D341Med (cell line): ENCODE measurements at places on chromosomes 12 and 14.
A peak's percentile ranks its signal among the peaks of the same experiment; 100 is the strongest.

GRCh38 chr14:55731881-55732498, 152.0 kb downstream of the KTN1 start:
- peak; percentile 53 for DNase-seq

DNA sequence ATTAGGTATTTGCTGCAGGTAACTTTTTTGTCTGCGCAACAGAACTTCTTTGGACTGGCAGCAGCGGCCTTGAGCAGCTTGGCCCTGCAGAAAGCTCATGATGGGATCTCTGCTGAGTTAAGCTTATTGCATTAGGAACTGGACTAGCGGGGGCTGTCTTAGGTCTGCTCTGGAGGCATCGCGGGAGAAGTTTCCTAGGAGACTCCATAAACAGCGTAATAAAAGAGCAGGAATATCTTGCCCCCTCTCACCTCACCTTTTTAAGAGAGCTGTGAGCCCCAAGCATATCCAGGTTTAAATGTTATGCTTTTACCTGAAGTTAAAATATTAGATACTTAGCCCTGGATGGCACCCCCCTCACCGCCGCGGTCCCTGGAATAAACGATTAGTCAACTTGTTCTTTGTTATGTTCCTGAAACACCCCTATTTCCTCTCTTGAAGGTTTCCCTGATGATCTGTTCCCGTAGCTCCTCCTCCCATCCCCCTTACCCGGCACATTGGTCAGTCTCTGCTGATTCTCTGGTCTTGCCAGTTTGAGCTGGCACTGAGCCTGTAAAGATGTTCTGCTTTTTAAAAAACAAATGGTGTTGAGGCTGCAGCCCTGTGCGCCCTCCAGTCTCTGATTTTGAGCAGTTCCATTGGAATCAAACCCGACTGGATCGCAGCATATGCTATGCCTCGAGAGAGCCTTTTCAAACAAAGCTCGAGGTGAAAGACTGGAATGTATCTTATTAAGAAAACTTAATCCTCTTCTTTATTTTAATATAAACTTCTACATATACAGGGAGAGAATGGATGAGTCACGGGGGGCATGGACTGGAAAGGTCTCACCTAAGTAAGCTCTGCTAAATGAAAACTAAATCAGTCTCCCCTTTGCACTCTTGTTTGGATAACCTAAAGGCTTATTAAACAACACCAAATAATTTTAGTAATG, 1.9 kb downstream of the MLXIP start:
- peak; percentile 60 for DNase-seq

DNA sequence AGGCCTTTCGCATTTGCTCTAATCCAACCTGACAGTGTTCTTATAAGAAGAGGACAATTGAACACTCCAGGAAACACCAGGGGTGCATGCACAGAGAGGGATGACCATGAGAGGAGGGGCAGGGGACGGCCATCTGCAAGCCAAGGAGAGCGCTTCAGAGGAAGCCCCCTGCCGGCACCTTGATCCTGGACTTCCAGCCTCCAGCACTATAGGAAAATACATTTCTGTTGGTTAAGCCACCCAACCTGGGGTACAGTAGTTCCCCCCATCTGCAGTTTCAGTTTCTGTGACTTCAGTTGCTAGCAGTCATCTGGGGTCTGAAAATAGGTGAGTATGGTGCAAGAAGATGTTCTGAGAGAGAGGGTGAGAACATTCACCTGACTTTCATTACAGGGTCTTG, 64.7 kb downstream of the CLMN start:
- no peak for DNase-seq

DNA sequence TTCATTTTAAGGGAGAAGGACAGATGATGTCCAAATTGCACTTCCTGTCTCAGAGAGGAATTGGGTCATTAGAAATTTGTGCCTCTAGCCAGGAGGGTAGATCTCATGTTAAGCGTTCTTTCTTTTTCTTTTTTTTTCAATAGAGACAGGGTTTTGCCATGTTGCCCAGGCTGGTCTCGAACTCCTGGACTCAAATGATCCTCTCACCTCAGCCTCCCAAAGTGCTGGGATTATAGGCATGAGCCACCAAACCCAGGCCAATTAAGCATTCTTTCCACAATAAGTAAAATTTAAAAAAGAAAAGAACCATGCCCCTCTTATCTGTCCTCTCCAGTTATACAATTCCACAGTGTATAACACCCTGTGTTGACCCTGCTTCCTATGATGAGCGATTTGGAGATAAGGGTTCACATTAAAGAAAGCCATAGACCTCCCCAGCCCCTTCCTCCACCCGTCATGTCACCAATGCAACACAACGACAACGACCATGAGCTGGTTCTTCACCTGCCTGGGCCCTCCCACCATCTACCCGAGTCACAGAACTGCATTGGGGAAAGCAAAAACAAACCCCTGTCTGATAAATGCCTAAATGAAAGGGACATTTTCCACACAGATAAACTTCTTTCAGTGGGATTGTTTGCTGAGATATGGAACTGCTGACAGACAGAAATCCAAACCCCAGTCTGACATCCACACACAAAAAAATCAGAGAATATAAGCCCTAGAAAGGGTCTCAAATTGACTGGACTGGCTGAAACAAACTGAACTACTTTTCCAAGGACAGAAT, 37.3 kb downstream of the SSH1 start:
- DNase-seq = no peak
